ENCODE measurements at places on chromosomes 2 and 18. TPM values are rescaled to one million over a fixed set of nuclear protein-coding genes. Genes with fewer than 3 reads are reported as not detected.
A peak's percentile ranks its signal among the peaks of the same experiment; 100 is the strongest.

- no peak for DNase-seq
Observed at GRCh38 chr2:146227152-146228019, 1617.4 kb upstream of the ACVR2A start.

- DNase-seq, result no peak
Observed at GRCh38 chr2:219969508-219969907, 342.1 kb downstream of the SLC4A3 start.

DNA sequence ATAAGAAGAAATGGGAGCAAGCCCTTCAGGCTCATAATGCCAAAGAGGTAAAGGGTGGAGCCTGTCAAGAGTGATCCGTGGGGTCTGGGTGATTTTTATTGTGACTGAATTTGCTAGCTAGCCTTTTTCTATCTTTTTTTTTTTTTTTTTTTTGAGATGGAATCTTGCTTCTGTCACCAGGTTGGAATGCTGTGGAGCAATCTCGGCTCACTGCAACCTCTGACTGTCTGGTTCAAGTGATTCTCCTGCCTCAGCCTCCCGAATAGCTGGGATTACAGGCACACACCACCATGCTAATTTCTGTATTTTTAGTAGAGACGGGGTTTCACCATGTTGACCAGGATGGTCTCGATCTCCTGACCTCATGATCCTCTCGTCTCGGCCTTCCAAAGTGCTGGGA lies 29.1 kb downstream of the DRC1 start:
- DNase-seq, result no peak

GRCh38 chr18:74248595-74248994 lies 43.2 kb downstream of the CYB5A start:
- no peak for DNase-seq

LCT gene
- polyA plus RNA-seq, result not detected

DNA sequence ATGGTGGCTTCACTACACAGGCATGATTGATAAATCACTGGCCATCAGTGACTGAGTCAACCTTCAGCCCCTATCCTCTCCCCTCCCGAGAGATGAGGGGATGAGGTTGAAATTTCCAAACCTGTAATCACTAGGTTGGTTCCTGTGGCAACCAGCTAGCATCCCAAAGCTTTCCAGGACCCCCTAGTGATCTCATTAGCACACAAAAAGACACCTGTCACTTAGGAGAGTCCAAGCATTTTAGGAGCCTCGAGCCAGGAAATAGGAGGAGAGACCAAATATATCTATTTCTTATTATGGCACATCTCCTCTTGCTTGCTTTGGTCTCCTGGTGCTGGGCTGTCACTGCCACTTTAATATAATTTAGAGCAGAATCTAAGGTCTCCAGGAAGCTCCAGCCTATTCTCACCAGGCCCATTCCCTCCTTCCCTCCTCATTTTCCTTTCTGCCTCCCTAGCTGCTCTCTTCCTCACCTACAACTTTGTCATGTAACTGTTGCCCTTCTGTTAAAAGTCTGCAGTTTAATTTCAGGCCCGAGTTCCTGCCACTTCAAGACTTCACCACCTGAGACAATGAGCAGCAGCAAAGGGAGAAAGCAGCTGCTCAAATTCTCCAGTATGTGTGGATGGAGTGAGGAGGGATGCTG lies 33.2 kb upstream of the NAB1 start:
- no peak for DNase-seq

- DNase-seq, result no peak
Observed at GRCh38 chr2:28633204-28633603, 118.4 kb upstream of the PPP1CB start.

C2orf69 gene
- 7.3 TPM for polyA plus RNA-seq

DNA sequence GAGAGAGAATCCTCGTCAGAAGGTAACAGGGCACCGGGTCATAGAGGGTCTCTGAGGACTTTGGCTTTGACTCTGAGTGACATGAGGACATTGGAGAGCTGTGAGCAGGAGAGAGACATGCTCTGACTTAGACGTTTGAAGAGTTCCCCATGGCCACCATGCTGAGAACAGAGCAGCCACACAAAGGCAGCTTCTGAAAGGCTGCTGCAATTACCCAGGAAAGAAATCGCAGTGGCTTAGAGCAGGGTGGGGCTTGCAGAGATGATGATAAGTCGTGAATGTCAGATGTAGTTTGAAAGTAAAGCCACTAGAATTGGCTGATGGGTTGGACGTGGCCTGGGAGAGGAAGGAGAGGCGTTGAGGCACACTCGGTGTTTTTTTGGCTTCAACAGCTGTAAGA lies 79.0 kb downstream of the ZCCHC2 start:
- no peak for DNase-seq

TMBIM1 gene
- 180 TPM for polyA plus RNA-seq

DNA sequence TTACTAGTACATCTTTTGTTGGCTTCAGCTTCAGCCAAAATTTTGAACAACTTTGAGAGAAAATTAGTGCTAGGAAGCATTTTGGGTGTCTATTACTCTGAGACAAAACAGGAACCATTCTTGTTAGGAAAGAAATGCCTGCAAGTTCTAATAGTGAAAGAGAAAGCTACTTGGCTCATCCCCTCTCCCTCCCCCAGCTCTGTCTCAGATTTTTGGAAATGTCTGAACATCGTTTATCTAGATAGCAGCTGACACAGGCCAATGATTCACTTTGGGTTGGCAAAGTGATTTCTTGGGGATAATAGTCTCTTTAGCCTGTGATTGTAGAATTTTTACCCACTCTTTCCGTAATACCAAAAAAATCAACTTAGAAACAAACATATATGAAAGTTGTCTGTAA lies 42.3 kb upstream of the PTPRM start:
- no peak for DNase-seq

GPR35 gene
- polyA plus RNA-seq, result 3.3 TPM

RAB17 gene
- polyA plus RNA-seq, result 2.1 TPM

COA5 gene
- 37.3 TPM for polyA plus RNA-seq

NFE2L2 gene
- 149 TPM for polyA plus RNA-seq

CPO gene
- polyA plus RNA-seq, result 0.35 TPM

INHA gene
- polyA plus RNA-seq, result 0.49 TPM

DNA sequence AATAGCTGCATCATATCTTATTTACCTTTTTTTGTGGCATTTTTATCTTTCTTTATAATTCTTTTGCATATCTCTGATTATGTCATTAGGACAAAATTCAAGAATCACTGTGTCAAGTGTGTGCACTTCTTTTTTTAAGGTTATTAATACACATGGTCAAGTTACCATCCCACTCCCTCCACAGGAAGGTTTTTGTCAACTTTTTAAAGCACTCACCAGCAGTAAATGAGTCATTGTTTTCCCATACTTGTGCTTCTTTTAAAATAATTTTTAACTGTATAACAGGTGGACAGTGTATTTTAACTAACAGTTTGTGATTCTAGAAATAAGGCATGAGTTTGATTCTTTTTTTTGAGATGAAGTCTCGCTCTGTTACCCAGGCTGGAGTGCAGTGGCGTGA lies 45.7 kb upstream of the FAM171B start:
- no peak for DNase-seq

DNA sequence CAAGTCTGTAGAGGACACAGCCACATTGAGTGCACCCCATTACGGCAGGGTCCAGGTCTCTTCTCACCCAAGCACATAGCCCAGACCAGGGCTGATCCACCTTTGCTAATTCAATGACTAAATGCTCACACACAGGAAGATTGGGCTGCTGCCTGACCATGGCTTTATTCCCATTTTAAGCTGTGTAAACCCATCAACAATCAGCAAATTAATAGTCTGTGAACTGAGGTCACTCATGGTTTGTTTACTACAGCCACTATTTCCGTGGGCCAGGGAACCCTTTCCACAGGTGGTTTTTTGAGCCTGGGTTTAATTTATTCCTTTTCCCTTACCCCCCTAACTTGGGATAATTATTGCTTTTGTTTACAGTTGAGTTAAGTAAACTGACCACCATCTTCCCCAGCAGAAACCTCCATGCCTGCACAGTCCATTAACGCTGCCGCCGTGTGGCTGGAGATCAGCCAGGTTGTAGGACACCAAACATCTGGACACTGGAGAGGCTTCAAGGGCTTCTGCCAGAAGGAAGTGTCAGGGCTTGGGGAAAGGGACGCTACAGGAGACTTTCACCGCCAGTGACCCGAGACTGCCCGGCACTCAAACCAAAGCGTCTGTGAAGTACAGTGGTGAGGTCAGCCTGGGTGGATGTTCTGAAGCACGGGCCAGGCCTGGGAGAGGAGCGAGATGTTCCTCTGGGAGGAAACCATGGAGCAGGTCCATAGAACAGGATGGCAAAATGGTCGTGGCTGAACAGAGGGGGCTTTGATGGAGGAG lies 282.9 kb downstream of the DYSF start:
- no peak for DNase-seq

DNA sequence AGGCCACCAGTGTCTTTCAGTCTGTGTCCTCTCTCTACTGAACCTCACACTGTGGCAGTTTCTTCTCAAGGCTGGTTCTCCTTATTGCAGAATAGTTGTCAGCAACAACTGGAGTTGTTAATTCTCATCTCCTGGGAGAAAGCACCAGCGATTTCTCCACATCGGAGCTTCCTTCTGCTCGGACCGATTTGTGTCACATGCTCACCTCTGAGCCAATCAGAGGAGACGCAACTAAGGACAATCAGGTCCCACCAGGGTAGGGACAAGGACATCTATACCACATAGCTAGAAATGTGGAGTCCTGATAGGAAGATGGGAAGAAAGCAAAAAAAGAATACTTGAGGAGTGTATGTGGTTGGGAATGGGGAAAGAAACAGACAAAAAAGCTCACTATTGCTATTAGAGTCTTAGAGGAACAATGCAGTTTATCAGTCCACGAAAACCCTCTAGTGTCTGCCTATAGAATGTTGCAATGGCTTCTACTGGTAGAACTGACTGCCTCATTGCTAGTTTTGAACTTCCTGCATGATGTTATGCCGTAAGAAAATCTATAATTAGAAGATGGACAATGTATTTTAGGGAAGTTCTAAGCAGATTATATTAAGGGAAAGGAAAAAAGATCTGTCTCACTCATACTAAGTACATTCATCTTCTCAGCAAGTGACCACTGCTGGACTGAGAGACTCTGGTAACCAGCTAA lies 169.7 kb downstream of the CDCA7 start:
- DNase-seq, result no peak

GRCh38 chr2:178531168-178531567 lies 50.9 kb downstream of the PLEKHA3 start:
- no peak for DNase-seq

DNA sequence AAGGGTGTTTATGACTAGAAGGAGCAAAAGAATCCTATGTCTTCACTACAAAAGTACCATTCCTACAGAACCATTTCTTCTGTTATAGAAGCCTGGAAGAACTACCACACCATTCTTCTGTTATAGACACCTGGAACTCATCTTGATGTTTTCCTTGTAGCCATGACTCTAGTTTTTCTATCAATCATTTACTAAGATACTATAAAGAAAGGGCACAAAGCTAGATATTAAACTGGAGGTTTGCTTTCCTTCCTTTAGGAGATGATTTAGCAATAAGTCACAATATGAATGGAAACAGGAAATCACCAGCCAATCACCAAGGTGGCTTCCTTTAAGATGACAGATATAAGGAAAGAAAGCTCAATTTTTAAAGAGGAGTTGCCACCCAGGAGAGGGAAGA lies 100.3 kb upstream of the NEUROD1 start:
- DNase-seq, result no peak

NPHP1 gene
- 6.1 TPM for polyA plus RNA-seq

DNA sequence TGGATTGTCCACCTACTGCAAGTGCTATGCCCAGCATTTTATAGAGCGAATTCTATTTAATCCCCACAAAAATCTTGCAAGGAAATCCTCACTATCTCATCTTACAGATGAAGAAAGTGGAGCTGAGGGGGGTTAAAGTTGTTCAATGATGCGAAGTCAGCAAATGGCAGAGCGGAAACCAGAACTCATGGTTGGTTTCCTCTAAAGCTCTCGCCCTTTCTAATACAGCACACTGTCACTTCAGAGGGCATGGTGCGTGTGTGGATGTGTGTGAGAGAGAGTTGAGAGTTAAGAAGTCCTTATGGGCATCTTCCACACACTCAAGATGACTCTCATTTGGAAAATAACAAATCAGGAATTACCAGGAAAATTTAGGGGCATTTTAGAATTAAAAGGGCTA lies 78.4 kb downstream of the TGFA start:
- DNase-seq, result no peak

DNA sequence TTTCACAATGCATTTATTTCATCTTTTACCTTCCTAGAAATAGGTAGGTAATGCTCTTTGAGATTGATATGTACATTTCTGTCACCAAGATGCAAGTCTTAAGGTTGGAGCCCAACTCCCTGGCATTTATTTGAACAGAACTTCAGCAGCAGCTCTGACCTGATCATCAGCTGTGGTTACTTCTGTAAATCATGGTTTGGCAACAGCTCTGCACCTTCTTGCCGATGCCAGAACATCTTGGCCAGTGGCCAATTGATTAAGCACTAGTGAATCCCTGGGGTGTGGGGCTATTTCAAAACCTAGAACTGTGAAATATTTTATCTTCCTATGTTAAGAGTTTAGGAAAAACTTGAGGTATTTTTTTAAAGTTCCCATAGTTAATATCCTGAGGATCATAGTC lies 124.8 kb upstream of the NYAP2 start:
- DNase-seq, result no peak

DNA sequence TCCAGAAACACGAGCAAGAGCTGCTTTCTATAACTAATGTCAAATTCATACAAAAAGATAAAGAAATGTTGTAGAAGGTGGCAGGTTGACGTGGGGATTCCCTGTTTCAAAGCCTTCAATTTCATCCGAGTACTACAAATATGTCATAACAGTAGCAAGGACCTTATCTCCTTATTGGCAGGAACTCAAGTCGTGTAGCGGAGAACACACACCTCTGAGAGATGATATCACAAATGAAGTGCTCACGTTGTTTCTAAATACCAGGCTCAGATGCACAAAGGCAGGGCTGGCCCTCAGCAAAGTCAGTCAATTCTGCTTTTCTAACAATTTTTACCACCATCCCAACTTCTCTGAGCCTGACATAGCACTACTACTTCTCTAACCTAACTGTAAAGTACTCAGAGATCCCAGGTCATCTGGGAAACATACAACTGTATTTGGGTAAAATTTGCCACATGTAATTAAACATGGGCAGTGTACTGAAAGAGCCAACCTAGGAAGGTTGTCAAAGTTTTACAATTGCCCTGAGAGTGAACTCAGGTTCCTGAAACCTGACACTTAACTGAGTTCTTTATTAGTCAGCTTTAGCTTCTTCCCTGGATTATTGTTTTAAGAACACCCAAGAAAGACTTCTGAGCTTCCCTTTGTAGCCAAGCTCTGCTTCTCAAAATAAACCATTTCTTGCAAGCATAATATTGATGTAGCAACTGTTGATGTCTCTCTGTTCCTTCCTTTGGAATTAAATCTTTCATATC lies 813.7 kb upstream of the ACVR2A start:
- DNase-seq, result peak; percentile 37

All from urinary bladder (tissue), 4 donors.